Skin of body (tissue), 3 donors: ENCODE measurements at places on chromosomes 13 and 19.
A peak's percentile ranks its signal among the peaks of the same experiment; 100 is the strongest.

DNA sequence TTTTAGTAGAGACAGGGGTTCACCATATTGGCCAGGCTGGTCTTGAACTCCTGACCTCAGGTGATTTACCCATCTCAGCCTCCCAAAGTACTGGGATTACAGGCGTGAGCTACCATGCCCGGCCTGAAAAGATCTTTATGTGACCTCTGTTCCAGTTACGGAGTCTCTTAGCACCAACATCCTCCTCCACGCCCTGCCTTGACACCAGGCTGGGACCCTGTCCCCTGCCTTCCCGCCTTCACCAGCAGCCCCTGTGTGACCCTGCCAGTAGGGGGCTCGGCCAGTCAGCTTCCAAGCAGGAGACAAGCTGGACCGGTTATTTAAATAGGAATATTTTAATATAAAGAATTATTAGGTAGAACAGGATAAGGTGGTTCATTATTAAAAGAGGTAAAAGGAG lies 54.2 kb downstream of the GPR12 start:
- no peak for DNase-seq

DNA sequence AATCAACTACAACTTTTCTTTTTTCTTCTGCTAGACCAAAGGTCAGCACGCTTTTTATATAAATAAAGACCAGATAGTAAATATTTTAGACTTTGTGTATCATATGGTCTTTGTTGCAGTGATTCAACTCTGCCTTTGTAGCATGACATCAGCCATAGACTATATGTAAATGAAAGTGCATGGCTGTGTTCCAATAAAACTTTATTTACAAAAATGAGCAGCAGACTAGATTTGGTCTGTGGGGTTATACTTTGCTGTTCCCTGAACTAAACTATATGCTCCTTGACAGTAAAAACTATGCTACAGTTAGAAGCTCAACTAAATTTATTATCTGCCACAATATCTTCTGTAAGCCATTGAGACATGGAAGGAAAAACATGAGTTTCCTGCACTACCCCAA lies 100.0 kb downstream of the RNASEH2B start:
- DNase-seq: no peak

- DNase-seq: no peak
Observed at GRCh38 chr13:113643593-113643992, 14.4 kb downstream of the ATP4B start.

DNA sequence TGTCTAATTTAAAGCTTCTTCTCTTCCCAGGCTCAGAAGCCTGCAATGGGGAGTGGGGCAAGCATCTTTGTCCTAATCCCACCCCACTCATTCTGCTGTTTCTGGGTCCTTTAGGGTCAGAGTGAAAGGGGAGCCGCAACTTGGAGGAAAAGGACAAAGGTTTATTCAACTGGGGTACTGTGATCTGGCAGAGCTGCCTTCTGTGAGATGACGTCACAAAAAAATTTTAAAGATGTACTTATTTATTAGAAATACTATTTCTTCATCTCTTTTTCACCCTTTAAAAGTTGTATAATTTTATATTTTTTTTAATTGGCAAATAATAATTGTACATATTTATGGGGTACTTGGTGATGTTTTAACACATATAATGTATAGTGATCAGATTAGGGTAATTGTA lies 302.6 kb downstream of the TDRD3 start:
- no peak for DNase-seq

DNA sequence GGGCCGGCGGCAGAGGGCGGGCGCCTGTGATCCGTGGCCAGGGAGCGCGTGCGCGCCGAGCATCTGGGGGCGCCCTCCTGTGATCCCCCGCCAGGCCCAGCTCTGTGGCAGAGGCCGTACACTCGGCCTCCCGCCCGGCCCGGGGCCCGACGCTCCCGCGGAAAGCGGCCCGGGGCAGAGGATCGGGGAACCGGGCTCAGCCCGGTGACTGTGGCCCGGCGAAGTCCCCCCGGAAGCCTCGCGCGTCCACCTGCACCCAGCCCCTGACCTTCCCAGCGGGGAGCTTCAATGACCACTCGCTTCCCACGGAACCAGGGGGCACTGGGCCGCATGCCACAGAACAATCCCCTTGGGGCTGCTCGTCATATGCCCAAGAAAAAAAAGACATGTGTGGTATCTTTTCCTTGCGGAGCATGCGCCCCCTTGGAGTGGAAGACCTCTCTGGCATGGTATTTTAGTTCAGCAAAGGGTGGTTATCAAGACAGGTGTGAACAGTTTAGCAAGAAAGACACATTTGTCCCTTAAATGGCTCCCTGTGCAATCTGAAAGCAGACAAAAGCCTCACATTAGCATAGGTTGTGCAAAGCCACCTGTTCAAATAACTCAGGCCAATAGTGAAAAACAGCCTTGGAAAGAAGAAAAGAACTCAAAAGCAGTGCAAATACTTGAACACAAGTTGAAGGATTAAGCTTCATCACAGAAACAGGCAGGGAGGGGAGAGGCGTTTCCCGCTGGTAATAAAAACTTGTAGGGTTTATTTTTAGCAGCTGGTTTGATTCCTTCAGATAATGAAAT lies 290.9 kb upstream of the SOX21 start:
- peak; percentile 33 for DNase-seq

DNA sequence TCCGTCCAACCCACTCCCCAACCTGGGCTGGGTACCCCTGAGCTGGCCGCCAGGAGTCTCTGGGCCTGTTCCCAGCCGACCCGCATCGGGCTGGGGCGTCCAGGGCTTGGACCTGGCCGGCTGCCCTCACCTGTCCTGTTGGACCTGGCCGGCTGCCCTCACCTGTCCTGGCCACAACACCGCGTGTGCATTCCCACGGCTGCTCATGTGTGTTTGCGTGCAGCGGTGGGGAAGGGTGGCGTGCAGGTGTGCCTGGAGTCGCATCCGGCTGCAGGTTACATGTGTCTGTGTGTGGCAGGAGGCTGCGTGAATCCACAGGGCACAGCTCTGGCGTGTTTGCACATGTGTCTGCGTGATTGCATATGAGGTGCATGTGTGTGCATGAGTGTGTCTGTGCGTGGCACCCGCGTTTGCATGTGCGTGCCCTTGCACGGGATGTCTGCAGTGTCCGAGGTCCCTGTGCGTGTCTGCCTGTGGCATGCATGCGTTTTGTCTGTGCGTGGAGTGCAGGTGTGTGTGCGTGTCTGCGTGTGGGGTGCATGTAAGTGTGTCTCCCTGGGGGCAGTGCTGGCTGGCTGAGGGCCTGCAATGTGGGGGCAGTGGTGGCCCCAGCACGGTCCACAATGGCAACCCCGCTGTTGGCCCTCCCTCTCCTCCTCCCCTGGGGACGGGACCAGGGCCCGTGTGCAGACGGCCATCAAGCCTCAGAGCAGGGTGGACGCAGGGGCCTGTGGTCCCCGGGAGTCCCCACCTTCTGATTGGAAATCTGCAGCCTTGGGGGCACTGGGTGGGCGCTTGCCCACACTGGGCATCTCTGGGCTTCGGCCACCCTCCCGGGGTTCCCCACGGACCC lies 3.4 kb downstream of the EFNA2 start:
- no peak for DNase-seq

DNA sequence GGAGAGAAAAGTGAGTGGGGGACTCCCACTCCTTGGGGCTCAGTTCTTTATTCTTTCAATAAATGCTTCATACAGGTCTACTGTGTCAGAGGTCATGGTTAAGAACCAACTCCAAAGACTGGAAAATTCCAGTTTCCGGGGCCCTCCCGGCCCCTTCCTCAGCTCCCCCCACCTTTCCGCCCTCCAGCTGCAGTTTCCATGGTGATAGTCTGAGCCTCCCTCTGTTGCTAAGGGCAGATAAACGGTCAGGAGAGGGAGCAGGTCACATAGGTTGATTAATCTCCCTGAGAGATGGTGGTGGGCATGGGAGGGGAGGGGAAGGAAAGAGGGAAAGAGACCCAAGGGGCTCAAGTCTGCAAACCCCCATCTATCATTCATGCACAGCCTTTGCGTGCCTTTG lies 131.5 kb upstream of the USP29 start:
- DNase-seq: no peak

DNA sequence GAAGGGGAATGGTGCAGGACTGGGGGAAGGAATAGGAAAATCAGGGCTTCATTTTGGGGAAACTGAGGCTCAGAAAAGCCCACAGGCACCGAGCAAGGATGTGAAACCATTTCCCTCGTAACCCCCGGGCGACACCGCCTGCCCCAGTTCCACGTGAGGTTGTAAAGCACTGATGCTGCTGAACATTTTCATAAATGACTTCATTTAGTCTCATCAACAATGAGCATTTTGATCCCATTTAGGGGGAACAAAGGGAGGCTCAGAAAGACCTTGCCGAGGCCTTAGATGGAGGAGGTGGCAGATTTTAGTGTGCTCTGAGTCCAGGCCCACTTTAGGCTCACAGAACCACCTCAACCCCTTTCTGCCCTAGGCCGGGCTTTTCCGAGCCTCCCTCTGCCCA lies 20.5 kb upstream of the FBXO27 start:
- no peak for DNase-seq

DNA sequence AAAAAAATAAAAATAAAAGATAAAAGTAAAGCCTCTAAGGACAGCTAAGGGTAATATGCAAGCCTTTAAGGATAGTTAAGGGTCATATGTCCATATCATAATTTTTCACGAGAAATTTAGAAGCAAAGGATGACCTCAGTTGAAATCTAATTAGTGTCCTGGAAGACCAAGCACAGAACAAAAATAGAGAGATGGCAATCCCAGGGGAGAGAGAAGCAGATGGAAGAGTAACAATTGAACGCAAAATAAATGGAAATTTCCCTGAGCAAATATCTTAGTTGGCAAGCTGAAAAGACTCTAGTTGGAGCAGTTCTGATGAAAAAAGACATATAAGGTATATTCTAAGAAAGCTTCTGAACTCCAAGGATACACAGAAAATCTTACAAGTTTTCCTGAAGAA lies 275.4 kb downstream of the NALCN start:
- no peak for DNase-seq

DNA sequence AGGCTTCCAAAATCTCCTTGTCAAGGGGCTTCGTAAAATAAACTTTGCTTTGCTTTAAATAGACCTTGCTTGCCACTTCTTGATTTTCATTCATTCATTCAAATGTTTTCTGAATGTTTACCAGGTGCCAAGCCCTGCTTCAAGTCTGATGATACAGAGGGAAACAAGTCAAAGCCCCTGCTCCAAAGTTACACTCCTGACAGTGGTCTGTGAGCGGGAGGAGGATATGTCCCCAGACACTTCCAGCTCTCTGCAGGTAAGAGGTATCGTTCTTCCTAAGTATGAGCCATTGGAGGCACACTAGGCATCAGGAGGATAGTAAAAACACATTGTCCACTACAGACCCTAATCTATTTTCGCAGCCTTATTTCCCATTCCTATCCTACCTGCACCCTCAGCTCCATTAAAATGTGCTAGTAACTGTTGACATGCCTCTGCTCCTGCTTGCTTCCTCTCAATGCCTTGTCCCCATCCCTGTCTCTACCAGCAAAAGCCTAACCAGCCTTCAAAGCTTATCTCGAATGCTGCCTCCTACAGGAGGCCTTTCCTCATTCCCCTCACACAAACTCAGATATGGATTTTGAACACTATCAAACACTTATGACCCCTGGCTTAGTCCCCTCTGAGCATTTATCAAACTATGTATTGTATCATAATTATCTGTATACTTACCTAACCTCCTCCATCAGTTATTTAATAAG lies 6.2 kb upstream of the WBP4 start:
- DNase-seq: no peak

- DNase-seq: no peak
Observed at GRCh38 chr19:17490411-17490810, 20.1 kb downstream of the SLC27A1 start.

GRCh38 chr19:13004273-13004672 lies 9.0 kb downstream of the NFIX start:
- DNase-seq: no peak

GRCh38 chr13:85545771-85546170 lies 253.4 kb downstream of the SLITRK6 start:
- DNase-seq: no peak

DNA sequence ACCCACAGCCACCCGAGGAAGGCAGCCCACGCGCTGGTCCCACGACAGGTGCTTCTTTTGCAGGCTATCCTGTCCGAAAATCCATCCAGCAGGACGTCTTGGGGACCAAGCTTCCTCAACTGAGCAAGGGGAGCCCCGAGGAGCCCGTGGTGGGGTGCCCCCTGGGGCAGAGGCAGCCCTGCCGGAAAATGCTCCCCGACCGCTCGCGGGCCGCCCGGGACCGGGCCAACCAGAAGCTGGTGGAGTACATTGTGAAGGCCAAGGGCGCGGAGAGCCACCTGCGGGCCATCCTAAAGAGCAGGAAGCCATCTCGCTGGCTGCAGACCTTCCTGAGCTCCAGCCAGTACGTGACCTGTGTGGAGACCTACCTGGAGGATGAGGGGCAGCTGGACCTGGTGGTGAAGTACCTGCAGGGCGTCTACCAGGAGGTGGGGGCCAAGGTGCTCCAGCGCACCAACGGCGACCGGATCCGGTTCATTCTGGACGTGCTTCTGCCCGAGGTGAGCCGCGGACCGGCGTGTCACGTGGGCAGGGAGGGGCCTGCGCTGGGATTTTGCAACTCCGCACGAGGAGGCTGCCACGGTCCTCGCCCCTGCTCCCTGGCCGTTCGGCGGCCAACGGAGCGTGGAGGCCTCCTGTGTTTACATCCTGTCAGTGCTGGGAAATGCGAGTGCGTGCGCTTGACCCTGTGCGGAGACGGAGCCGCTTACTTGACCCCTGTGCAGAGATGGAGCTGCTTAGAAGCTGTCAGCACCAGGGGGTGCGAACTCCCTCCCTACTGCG lies 12.9 kb upstream of the NDUFS7 start:
- DNase-seq: no peak

GRCh38 chr19:45972081-45972946 lies 1.4 kb downstream of the NOVA2 start:
- DNase-seq: no peak

- peak; percentile 50 for DNase-seq
Observed at GRCh38 chr13:20703780-20704458, 420 bp downstream of the IL17D start.

DNA sequence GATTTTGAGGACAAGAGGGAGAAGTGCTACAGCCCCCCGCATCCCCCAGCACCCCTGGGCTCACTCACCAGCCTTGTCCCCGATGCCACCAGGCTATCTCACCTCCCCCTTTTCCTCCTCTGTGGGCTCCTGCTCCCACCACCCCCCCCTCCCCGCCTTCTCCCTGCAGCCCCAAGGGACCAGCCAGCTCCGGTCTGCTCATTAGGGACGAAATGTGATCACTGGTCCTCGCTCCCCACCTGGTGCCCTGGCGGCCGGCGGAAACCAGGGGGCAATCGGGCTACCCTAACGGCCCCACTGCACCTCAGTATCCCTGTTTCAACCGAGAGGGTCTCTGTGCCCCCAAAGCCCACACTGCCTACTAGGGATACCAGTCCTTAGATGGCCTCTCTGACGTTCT lies 2.7 kb downstream of the GPR4 start:
- DNase-seq: no peak

GRCh38 chr19:28403690-28404089 lies 809.3 kb downstream of the UQCRFS1 start:
- no peak for DNase-seq

- no peak for DNase-seq
Observed at GRCh38 chr19:45153339-45154063, 7.3 kb downstream of the NKPD1 start.

GRCh38 chr19:10602330-10603083 lies 15.4 kb upstream of the AP1M2 start:
- peak; percentile 51 for DNase-seq
